ENCODE measurements at places on chromosomes 3 and 15. TPM values are rescaled to one million over a fixed set of nuclear protein-coding genes. Genes with fewer than 3 reads are reported as not detected.

DNA sequence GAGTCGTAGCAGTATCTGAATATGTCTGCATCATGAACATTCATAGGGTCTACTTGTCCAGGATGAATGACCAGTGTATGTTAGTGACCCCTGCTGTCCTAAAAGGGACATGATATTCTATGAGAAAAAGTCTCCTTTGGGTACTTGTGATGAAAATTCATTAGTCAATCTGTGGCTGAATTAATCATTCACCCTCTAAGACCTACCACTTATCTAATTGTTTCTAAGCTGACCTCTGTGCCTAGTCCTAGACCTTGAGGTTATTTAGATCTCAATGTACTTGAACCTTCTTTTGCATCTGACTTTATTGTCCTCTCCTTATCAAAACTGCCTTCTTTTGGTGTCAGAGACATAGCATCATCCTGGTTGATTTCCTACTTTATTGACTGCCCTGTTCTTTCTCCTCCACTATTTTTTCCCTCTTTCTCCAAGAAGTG, 799.3 kb downstream of the DIPK2A start:
- DNase-seq: peak; percentile 10

DNA sequence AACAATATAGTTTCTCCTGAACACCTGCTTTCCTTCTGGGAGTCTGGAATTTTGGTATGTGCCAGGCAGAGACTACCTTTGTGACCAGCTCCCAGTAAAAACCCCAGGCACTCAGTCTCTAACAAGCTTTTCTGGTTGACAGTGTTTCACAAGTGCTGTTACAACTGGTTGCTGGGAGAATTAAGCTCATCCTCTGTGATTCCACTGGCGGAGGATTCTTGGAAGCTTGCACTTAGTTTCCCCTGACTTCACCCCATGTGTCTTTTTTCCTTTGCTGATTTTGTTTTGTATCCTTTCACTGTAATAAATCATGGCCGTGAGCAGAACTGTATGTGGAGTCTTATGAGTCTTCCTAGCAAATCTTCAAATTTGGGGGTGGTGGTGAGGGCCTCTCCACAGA, 5.7 kb upstream of the TAGLN3 start:
- DNase-seq: no peak

- DNase-seq: no peak
These were observed 13.1 kb upstream of the SKOR1 start for GRCh38 chr15:67812241-67812644.

GRCh38 chr3:30618526-30618925, 12.1 kb downstream of the TGFBR2 start:
- DNase-seq: peak; percentile 37

DNA sequence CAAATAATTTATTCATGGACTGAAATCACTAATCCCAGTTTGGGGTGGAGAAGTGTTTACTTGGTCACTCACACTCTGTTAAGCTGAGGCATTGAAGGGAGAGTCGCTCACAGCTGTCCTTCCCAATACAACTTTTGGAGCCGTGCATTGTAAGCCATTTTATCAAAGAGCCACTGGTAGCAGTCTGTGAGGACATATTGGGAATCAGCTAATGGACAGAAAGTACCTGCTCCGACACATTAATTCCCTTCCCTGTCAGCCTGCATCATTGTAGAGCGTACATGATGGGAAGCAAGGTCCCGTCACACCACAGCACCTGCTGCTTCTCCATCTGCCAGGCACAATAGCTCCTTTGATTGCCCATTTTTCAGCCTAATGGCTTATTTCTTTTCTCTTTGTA, 643.2 kb downstream of the SQOR start:
- DNase-seq: no peak

- DNase-seq: peak; percentile 25
These were observed 173.9 kb downstream of the PYDC2 start for GRCh38 chr3:191634902-191635301.

DNA sequence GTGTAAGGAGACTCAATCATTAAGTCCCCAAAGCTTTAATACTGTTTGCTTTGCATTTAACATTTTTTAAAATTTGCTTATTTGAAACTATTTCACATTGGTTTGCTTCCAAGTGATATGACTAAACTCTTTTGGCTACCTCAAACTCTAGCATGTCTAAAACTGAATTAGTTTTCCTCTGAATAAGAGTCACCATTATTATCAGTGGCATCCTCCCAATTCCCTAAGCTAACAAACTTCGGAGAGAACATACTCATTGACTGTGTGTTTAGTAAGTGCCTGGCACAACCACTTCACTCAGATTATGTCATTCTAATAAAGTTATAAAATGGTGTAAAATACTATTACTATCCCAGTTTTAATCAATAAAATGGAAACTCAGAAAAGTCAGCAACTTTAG, 21.9 kb downstream of the ATOSA start:
- DNase-seq: peak; percentile 75

DNA sequence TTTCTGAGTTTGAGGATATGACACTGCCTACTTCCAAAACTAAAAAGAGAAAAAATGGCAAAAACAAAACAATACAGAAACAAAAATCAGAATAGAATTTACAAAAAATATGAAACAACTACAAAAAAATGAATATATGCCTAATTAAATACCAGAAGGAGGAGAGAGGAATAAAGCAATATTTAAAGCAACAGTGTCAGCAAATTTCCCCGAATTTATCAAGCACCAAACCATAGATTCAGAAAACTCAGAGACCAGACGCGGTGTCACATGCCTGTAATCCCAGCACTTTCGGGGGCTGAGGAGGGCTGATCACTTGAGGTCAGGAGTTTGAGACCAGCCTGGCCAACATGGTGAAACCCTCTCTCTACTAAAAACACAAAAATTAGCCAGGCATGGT, 1360.9 kb downstream of the SI start:
- DNase-seq: no peak

GRCh38 chr15:56343879-56344278, 21.3 kb upstream of the TEX9 start:
- no peak for DNase-seq

GRCh38 chr3:171977860-171978259, 61.5 kb upstream of the FNDC3B start:
- DNase-seq: no peak

DNA sequence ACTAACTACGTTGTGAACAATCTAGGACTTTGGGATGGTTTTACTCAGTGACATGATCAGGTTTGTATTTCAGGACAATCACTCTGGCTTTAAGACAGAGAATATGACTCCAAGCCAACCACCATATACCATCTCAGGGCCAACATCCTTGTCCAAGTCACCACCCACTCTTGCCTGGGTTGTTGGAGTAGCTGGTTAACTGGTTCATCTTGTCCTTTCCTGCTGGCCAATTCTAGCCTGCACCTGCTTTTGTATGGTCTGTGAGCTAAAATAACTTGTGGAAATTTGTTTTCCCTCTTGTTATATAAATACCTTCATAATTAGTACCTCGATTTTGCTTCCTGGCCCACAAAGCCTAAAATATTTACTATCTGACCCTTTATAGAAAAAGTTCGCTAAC, 306.8 kb upstream of the STT3B start:
- no peak for DNase-seq

GRCh38 chr3:165797551-165797950, 39.7 kb downstream of the BCHE start:
- no peak for DNase-seq

- DNase-seq: peak; percentile 28
These were observed 23.3 kb upstream of the LARS2 start for GRCh38 chr3:45365060-45365459.

DNA sequence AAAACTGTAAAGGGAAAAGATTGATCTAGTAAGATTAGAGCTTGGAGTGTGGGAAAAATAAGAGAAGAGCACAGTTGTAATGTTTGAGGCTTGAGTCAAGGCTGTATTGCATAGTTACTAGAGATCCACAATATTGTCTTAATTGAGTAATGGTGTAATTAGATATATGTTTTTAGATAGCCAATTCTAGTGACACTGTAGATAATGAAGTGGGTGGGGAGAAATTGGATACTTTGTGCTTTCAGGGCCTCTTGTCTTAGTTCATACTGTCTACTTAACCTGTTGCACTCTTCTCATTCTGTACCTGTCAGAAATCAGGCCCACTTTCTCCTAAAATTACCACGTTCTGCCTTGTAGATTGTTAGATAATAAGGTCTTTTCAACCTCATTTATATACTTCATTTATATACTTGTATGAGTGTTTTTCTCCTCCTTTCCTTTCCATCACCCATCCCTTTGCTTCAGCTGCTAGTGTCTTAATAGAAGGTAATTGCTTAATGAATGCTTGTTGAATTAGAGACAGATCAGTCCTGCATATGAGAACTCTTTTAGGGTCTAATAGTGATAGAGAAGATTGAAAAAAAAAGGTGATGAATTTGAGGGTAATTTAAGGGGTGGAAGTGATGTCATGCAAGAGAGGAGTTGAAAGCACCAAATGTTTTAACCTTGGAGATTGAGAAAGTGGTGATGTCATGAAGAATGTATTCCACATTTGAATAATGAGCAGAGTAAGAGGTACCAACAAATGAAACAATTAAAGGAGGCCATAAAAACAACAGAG, 32.0 kb downstream of the PIK3CA start:
- DNase-seq: peak; percentile 67

DNA sequence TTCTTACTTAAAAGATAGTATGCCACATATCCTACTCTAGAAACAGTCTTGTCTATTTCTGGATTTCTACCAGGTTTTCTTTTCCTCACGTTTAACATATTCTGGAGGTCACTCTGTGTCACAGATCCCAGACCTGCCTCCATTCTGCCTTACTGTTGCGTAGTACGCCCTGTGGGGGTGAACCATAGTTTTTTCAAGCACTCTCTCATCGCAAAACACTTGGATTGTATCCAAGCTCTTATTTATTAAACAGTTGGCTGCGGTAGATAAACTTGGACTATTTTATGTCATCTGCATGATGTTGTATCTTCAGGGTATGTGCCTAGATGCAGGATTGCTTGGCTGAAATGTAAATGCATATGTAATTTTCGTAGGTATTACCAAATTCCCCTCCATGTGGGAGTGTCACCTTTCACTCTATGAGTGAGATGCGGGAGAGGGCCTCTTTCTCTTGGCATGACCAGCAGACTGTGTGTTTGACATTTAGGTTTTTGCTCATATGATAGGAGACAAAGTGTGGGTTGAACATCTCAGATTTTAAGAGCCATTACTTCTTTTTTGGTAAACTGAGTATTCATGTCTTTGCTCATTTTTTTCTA, 55.8 kb downstream of the ABTB1 start:
- DNase-seq: no peak

GRCh38 chr3:70273492-70273891, 38.9 kb downstream of the MDFIC2 start:
- DNase-seq: peak; percentile 20

DNA sequence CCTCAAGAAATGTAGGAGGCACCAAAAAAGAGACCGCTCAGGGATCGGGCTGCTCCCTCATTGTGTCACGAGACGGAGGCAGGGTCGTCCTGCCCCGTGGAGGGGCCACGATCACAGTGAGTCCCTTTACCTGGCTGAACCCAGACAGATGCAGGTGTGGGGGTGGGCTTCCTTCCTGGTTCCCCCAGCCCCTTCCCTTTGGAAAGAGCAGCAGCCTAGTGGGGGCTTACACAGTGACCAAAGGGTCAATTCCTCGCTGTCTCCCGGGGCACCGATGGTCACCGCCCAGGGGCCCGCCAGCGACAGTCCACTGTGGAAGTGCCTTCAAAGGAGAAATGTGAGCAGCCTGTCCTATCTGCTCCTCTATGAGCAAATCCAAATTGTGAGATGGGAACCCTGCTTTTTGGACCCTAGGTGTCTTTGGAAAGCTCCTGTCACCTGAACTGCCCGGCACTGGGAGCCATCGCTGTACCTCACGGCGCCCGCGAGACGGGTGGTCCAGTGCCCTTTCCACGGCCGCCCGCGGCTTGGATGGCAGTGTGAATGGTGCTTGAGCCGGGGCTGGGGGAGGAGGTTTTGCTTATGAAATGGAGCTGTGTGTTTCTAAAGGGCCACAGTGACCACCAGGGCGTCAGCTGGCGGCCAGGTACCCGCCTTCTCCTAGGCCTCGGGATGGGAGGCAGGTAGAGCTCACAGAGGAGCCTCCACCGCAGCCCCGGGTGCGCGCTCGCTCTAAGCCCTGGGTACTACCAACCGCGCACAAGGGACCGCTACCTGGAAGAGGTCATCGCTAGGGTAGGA, 155.7 kb downstream of the KLF13 start:
- DNase-seq: no peak

GRCh38 chr3:9347081-9347480, 15.8 kb upstream of the THUMPD3 start:
- DNase-seq: peak; percentile 26

GRCh38 chr15:78073046-78073787, 4.3 kb downstream of the TBC1D2B start:
- DNase-seq: no peak

GRCh38 chr3:45751537-45752242, 44.6 kb downstream of the SLC6A20 start:
- no peak for DNase-seq

DNA sequence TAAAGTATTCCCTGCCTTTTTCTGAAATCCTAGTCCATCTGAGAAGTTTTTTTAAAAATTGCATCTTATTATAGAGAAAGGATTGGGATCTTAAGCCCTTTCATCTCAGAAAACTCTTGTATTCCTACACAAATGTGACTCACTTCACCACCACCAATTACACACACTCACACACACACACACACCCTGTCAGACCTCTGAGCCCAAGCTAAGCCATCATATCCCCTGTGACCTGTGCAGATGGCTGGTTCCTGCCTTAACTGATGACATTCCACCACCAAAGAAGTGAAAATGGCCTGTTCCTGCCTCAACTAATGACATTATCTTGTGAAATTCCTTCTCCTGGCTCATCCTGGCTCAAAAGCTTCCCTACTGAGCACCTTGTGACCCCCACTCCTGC, 1181.9 kb downstream of the ROBO2 start:
- DNase-seq: peak; percentile 11

The ADAMTS17 gene
- total RNA-seq: not detected

The GPR62 gene
- total RNA-seq: 0.02 TPM

The PLXNB1 gene
- total RNA-seq: 4.1 TPM

The CATSPER2 gene
- 0.10 TPM for total RNA-seq

The TNFSF10 gene
- total RNA-seq: 181 TPM

The ROPN1 gene
- not detected for total RNA-seq

The GABRG3 gene
- not detected for total RNA-seq

The ACKR2 gene
- total RNA-seq: 0.02 TPM

The CFAP100 gene
- not detected for total RNA-seq

The SCAANT1 gene
- total RNA-seq: not detected

The MGA gene
- 13.8 TPM for total RNA-seq

The KNL1 gene
- total RNA-seq: 32.1 TPM

The MTMR10 gene
- total RNA-seq: 13.6 TPM

The LTF gene
- 0.52 TPM for total RNA-seq

The ZNF860 gene
- total RNA-seq: not detected

The KBTBD8 gene
- total RNA-seq: 1.0 TPM

The NAALADL2 gene
- 5.1 TPM for total RNA-seq

The SLC24A5 gene
- total RNA-seq: not detected

The TMEM212 gene
- not detected for total RNA-seq

The TRPC1 gene
- 23.9 TPM for total RNA-seq

The IL17RE gene
- total RNA-seq: 0.05 TPM
